AG10803 (cell line): ENCODE measurements at places on chromosomes 5 and 9.

DNA sequence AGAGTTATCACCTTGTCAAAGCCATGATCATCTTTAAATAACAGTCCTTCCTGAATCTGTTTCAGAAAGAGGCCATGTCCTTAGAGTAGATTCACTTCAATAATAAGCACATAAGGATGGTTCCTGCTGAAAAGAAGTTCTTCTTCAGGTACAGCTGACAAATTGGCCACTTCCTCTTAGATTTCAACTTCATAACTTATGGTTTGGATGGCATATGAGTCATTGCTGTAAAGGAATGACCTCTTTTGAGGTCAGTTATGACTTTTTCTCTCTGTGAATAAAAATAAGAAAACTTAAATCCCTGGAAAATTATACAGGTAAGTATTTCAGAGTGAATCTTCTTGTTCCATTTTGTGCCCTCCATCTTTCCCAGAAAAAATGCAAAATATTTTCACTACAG is 555.3 kb upstream of the ZNF462 start:
- no peak for DNase-seq

GRCh38 chr5:74673011-74673790 is 11.8 kb upstream of the HEXB start:
- DNase-seq = peak; percentile 63

- DNase-seq = no peak
Measured at GRCh38 chr5:60312098-60312497, 387.9 kb downstream of the DEPDC1B start.

DNA sequence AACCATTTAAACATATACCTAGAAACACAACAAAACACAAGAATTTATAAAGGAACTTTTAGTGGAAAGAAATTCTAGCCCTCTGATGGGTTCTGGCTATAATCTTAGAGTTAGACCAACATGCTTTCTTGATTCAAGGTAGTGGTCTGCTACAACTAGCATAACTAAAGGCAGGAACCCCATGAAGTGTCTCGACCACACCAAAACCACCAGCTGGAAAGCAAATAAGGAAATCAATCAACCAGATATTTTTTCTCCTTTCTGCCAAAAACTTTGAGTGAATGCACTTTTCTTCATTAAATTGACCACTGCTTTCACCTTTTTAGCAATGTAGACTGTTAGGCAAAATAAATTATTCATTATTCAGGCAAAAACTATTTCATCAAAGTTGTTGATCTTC is 346.4 kb downstream of the EBF1 start:
- DNase-seq = no peak

DNA sequence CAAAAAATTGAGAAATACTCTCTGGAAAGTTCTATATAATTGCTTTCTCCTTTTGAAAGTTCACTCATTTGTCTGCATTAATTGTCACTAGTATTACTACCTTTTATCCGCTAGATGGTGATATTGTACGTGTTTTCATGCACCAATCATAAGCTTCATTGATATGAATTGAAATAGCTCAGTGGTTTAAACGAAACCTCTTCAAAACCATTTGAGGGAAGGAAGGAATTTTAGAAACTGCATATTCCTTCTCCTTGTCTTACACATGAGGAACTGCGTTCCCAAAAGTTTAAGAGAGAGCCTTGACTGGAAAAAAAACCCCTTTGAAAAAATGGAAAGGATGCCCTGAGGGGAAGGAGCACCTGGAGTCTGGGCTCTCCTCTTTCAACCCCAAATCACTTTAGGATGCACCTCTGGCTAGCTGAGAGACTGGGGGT is 98.6 kb downstream of the YTHDC2 start:
- DNase-seq = peak; percentile 42
